ENCODE measurements at places on chromosomes 5 and 9.

- DNase-seq, result no peak
These were observed 4.3 kb upstream of the NCS1 start for GRCh38 chr9:130167927-130168326.

- DNase-seq, result no peak
These were observed 624.2 kb downstream of the MTRR start for GRCh38 chr5:8493176-8493575.

- DNase-seq, result no peak
These were observed 56.1 kb upstream of the MAST4 start for GRCh38 chr5:66540078-66540477.

DNA sequence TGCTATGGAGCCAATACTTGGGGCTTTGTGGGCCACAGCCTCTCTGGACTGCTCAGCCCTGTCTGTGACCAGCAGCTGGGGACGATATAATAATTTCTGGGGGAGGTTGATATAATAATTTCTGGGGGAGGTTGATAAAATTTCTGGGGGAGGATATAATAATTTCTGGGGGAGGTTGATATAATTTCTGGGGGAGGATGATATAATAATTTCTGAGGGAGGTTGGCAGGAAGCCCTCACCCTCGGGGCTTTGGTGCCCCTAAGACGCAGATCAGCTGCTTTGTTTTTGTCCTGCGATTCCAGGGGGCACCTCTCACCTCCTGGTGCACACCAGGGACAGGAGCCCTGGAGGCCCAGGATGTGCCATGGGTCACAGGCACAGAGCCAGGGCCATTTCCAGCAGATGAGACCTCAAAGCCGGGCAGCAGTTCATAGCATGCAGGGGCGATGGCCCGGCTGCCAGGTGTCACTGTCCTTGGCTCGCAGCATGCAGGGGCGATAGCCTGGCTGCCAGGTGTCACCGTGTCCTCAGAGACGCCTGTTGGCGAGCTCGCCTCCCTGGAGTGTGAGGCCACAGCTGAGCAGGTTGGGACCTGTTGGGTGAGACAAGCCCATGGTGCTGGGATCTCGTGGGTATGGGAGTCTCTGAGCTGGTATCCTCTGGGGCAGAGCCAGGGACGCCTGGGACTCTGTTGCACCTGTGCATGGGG, 3.8 kb upstream of the TOR4A start:
- no peak for DNase-seq

DNA sequence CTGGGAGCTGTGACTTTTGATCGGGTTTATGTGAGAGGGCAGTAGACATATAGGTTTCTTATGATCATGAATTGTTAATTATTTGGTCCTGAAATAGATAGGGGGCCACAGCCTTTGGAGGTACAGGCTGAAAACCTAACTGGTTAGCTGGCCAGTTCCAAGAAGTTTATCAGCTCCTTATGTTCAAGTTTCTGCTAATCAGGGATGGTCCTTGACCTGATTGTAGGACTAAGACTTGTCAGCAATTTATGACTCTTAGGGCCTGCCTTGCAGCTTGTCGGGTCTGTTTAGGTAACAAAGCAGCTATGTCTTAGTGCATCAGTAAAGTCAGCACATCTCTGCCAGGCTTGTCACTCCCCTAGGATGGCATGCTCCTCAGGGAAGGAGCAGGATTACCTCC, 151.8 kb upstream of the RUSC2 start:
- DNase-seq, result no peak

- DNase-seq, result no peak
These were observed 25.3 kb downstream of the ZDHHC11B start for GRCh38 chr5:759111-759751.

- no peak for DNase-seq
These were observed 44.1 kb downstream of the PJA2 start for GRCh38 chr5:109365653-109366052.

GRCh38 chr9:108099854-108100253, 610.3 kb upstream of the KLF4 start:
- DNase-seq, result no peak

DNA sequence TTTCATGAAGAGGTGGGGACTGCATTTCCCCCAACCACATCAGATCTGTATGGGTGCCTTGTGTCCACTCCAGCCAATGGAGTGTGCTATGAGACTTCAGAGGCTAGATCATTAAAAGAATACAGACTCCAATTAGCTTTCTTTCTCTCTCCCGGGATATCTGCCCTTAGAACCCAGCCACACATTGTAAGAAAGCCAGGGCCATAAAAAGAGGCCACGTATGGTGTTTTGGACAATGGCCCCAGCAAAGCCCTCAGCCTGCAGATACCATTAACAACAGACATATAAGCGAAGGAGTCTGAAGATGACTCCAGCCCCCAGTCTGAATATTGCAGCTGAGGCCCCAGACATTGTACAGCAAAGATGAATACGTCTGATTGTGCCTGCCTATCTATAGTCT, 21.5 kb downstream of the IL6ST start:
- DNase-seq, result no peak

DNA sequence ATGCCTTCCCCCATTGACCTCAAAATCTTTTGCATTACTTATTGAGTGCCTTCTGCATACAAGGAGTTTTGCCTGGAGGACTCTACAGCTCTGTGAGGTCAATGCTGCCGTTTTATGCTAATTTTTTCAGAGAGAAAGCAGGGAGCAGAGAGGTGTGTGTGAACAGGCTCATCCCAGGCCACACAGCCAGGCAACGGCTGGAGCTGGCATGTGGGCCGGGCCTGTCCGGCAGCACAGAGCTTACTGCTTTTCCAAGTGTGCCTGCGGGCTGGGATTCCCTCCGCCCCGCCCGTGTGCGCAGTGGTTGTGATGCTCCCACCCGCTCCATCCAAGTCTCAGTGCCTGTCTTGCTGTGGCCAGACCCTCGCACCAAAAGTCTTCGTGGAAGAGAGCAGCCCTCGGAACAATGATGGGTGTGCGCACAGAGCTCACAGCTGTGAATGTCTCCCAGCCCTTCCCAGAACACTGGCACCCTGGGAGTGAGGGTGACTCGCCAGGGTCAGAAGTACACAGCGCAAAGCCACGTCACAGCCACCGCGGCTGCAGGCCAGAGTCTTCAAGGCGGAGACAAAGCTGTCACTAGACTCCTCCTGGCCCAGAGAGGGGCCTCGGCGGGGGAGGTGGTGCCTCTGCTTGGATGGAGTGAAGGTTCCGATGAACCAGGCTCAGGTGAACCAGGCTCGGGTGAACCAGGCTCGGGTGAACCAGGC, 82.8 kb downstream of the COL5A1 start:
- no peak for DNase-seq

- no peak for DNase-seq
These were observed 113.0 kb upstream of the TRIM32 start for GRCh38 chr9:116574027-116574679.
